Inflammatory macrophage treated with lipopolysaccharide for 1 hour (primary cell): ENCODE measurements at places on chromosomes 12 and 14.

DNA sequence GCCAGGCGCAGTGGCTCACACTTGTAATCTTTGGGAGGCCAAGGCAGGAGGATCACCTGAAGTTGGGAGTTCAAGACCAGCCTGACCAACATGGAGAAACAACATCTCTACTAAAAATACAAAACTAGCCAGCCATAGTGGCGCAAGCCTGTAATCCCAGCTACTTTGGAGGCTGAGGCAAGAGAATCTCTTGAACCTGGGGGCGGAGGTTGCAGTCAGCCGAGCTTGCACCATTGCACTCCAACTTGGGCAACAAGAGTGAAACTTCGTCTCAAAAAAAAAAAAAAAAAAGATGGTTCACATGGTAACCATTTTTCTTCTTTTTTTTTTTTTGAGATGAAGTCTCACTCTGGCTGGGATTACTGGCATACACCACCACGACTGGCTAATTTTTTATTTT lies 35.3 kb downstream of the SLC2A14 start:
- peak; percentile 90 for DNase-seq

DNA sequence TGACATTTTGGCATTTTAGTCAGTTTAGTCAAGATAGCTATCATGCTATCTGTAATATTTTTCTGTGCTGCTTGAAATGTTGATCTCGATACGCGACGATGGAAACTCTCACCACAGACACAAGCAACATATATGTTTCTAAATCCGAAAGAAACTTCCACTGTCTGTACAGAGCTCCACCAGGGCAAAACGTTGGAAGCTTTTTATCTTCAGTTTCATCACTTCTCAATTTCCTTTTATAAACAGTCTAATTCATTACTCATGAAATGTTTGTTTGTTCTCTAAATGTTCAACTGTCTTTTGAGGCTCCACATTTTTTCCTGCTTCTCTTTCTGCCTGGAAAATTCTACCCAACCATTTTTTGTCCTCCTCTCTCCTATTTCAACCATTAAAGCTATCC lies 737.6 kb downstream of the SLC16A7 start:
- DNase-seq = no peak

DNA sequence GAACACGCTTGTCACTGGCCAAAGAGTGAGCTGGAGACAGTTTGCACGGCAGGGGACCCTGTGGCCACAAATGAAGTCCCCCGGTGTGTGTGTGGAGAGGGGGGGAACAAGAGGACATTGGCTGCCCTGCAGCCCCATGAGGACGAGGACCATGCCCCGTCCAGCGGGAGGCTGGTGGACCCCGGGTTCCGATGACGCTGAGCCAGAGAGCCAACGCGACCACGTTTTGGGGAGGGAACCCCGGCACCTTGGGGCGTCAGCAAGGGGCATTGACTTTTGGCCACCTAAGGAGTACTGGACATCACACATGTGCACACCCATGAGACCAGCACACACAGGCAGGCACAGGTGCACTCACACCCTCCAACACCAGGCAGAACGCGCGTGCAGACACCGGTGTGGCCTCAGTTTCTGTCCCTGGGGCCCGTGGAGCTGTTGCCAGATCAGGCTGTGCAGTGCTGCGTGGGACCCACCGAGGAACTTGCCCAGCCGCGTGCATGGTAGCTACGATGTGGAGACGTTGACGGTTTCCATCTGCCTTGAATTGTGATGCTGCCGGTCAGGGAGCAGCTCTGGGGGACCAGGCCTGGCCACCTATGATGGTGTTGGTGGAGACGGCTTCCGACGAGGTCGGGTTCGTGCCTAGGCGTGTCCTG lies 26.5 kb downstream of the NOC4L start:
- DNase-seq = no peak

- DNase-seq = no peak
Observed at GRCh38 chr12:90631591-90632212, 323.3 kb downstream of the CCER1 start.

DNA sequence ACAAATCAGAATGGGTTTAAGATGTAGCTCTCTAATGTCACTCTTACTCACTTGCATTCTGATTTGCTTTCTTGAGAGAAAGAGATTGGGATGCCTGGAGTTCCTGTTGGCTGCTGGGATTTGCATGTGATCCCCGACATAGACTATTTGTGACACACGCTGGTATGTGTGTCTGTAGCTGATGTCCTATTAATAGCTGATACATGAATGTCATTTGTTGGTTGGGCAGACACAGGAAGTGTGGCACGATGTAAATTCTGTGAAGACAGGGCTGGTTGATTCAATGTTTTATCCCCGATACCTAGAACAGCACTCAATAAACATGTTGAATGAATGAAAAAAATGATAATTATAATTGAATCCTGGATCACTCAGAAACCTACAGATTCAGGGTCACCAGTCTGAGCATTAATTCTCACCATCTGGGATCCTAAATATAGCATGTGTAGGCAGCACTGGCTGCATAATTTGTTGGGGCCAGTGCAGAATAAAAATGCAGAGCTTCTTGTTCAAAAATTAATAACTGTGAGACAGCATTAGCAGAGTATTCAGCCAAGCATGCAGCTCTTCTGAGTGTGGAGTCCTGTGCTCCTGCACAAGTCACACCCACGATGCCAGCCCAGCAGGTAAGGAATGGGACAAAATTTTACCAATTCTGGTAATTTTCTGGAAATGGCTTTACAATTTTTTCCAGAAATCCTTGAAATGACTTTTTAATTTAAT lies 35.5 kb upstream of the SOCS2 start:
- DNase-seq = no peak

DNA sequence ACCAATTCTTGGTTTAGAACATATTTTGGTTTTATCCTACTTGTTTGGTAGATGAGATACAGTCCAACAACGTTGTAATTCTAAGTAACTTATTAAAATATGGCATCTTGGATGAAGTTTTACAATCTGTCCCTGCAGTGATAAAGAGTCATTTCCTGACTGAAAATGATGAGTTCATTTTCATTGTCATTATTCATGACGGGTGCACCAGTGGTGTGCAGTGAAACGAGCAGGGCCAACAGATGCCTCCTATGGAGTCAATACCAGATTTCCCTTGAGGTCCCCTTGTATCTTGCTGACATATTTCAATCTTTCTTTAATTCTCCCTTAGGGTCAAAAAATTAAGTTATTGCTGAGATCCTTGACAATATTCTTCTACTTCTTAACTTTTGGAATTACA lies 438.5 kb downstream of the LRIG3 start:
- DNase-seq = no peak

DNA sequence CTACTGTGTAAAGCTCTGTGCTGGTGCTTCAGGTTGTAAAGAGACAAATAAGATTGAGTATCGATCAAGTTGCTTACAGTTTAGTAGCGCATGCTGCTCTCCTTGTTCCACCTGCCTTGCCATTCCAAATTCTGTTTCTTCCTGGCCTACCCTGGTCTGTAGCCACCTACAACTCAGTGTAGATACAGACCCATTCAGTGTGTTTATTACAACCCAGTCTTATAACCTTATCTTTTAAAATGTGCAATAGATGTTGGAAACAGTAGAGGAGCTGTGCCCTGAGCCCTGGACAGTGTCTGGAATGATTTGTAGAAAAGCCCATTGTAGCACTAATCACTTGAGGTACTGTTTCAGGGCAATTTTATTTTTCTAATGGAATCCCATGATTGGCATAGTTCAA lies 68.5 kb downstream of the DIP2B start:
- no peak for DNase-seq
